ENCODE measurements at places on chromosomes 2 and 18.

- peak; percentile 20 for DNase-seq
Observed at GRCh38 chr18:36633961-36634412, 194.8 kb downstream of the TPGS2 start.

DNA sequence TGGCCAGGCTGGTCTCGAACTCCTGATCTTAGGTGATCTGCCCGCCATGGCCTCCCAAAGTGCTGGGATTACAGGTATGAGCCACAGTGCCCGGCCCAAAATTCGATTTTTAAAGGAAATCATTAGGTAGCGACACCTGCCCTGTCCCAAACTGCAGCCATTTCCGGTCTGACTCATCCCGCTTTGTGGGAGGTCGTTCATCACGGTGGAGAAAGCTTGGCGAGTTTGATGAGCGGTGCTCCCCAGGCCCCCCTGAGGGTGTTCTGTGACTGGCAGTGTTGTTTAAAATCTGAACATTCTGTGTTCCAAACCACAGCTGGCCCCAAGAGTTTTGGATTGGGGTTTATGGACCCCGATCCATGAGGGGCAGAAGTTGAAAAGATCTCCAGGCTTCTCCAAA lies 53.0 kb upstream of the GLI2 start:
- DNase-seq = peak; percentile 26

DNA sequence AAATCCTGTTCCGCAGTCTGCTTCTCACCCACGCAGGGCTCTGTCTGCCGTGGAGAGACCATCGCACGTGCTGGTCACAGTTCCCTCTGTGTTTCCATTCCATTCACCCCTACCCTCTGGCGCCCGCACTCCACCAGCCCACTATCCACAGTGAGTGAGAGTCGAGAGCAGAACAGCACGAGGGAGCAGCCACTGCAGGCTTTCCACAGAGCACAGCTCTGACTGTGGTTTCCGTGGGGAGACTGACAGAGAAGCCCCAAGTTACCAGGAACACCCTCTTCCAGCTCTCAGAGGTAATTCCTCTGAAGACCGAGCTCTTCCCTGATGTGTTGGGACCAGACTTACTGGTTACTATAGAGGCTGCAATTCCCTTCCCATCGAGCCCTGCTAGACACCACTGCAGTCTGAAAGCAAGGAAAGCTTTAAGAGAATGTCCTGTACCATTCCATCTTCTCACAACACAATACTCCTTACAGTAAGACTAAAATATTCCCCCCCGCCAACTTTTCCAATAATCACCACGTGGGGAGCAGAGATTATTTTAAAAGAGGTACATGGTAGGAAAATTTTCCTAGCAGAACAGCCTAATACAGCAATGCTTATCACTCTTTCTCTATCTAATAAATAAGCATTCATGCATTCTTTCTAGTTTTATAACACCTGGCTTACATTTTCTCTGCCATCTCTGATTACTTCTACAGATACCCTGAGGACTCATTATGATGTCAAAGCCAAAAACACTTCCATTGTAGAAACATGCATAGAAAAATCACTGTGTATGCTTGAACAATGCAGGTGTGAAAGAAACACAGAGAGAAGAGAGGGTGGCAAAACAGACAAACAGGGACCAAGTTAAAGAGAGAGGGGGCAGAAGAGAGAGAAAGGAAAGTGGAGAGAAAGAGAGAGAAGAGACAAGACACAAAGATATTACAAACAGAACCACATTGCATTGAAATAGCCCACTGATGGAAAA lies 4.7 kb downstream of the MYT1L start:
- no peak for DNase-seq

DNA sequence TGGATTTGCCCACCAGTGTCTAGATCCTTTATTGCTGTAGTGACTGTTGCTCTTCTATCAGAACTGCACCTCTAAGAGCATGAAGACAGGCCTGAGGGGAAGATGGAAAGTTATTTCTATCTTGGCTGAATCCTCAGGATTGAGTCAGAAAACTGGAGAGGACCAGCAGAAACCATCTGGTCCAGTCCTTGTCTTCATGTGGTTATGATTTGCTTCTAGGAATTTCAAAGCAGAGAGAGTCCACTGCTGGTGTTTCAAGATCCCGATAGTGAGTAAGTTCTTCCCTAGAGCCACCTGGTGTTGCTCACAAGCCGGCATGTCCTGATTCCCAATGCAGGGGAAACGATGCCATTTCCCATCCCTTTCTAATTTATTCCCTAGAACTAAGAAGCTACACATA lies 84.2 kb downstream of the NCKAP5 start:
- peak; percentile 28 for DNase-seq

- no peak for DNase-seq
Observed at GRCh38 chr2:180367815-180368214, 360.7 kb upstream of the CWC22 start.

- DNase-seq = peak; percentile 42
Observed at GRCh38 chr2:161077367-161078210, 82.6 kb upstream of the TANK start.

DNA sequence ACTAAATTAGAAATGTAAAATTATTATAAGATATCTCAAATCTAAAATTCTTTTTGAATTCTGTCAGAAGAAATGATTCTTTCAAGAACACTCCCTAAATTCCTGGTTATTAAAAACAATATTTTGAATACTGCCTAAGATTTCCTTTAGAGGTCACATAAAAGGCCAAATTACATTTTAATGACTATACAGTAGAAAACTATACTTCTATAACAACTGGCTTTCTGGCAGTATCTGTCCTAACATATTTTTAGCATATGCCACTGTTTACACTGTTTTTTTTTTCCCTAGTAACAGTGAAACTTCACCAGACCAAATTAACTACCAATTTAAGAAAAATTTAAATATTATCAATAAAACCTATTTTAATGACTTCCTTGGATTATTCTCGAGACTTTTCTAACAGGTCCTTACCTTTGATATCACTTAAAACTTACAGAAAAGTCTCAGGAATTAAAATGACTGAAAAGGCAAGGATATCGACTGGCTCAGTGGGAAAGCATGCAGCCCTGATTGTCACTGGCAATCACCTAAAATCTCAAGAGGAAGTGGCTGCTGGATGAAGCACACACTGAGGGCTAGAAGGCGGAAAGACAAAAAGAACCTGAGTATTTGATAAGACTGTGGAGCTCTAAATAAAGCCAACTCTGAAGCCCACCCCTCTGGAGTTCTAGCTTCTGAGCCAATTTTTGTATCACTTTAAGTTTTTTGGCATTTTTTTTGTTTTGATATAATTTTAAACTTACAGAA lies 59.6 kb downstream of the SPIRE1 start:
- DNase-seq = peak; percentile 80

DNA sequence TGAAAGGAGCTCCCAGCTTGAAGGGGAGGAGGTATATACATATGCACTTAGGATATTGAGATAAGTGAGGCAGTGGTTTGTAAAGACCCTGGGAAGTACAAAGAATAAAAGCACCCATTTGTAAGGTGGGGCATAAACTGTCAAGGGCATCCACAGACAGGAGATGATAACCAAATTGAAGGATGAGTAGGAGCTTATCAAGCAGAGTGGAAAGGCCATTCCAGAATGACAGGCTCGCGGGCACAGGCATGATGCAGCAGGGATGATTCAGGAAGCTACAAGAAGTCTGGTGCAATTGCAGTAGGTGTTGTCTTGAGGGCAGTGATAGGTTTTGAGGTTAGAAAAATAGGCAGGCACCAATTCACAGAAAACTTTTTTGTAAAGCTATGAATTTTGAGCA lies 504.8 kb downstream of the PIK3C3 start:
- no peak for DNase-seq

GRCh38 chr2:117523267-117523666 lies 291.2 kb upstream of the DDX18 start:
- no peak for DNase-seq

- DNase-seq = no peak
Observed at GRCh38 chr18:70291295-70291574, 2.4 kb downstream of the SOCS6 start.

DNA sequence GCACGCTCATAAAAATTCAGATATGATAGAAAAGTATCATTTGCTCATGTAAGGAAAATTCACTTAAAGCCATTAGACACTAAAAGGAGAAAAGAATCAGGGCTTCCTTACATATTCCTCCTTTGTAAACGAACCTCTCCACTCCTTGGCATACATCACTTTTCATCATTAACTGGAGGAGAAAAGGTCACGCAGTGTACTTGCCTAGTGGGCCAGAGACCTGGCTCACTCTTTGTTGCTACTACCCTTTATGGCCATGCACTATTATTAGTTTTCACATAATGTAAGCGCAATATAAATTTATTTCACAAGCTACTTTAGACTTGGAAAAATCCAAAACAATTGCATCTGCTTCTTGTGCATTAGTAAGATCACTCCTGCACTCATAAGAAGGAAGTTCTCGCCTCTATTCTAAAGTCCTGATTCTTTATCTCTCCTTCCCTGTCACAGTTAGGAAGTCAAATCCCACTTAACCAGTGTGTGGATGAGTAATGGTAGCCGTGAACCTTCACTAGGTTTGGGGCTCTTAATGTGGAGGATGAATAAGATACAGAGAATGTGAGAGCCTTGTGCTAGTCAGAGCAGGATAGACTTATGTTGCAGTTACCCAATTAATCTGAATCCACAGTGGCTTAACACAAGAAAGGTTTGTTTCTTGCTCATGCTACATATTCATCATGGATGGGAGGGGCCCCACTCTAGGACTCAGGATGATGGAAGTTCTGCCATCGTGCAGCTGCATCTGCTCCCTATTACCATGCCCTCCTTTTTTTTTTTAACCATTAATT lies 115.0 kb upstream of the GLS start:
- peak; percentile 94 for DNase-seq

DNA sequence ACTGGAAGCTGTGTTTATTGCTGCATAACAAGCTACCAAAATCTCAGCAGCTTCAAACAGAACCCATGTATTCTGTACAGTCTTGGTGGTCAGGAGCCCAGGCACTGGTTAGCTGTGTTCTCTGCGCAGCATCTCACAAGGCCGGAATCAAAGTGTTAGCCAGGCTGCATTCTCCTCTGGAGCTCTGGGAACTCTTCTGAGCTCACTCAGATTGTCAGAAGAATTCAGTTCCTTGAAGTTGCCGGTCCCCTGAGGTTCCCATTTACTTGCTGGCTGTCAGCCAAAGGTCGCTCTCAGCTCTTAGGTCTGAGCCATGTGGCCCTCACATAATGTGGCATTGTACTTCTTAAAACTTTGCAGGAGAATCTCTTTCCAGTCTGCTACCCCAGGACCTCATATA lies 123.6 kb upstream of the SMIM21 start:
- no peak for DNase-seq

GRCh38 chr2:64582774-64583340 lies 58.7 kb downstream of the AFTPH start:
- no peak for DNase-seq

DNA sequence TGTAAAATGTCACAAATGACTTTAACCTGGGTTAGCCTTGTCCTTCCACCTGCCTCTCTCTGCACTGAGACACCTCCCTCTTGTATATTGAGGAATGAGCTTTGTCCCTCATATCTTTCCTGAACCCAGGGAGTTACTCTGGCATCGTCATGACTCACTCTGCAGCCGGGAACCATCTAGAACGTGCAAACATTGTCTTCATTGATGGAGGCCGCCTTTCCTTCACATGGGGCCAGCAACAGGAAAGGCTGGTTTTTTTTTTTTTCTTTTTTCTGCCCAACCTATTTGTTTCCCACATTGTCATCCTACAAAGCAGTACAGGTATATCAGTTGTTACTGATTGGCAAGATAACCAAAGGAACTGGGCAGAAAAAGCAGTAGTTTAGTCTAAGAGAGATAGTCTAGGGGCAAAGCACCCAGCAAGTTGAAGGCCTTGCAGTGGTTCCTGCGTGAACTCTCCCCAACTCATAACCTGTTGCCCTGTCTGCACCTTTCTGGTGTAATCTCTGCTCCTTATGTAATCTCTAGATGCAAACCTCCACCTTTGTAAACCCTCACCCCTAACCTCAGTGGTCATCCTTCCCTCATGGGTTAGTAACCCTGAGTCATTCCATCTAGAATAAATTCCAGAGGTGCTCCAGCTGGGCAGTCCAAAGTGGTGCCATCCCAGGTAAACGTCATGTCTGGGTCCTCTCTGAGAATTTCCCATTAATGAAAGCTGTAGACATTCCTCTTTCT lies 38.3 kb downstream of the SLC40A1 start:
- no peak for DNase-seq

DNA sequence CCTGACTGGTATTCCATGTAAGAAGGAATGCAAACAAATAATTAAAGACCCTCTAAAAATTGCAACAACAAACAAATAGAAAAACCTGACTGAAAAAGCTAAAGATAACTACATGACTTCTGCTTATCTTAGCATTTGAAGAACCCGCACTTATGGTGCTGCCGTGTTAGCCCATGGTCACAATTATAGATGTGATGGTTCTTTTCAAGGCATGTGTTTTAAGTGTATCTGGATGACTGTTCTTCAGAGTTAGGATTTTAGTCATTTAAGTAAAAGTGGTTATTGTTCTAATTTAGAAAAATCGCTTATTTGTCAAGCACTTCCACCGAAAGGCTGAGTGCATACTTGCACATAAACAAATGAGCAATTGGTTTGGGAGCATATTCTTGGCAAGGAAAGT lies 77.3 kb downstream of the CPS1 start:
- DNase-seq = no peak

- DNase-seq = no peak
Observed at GRCh38 chr2:191197096-191197495, 46.3 kb upstream of the STAT4 start.

DNA sequence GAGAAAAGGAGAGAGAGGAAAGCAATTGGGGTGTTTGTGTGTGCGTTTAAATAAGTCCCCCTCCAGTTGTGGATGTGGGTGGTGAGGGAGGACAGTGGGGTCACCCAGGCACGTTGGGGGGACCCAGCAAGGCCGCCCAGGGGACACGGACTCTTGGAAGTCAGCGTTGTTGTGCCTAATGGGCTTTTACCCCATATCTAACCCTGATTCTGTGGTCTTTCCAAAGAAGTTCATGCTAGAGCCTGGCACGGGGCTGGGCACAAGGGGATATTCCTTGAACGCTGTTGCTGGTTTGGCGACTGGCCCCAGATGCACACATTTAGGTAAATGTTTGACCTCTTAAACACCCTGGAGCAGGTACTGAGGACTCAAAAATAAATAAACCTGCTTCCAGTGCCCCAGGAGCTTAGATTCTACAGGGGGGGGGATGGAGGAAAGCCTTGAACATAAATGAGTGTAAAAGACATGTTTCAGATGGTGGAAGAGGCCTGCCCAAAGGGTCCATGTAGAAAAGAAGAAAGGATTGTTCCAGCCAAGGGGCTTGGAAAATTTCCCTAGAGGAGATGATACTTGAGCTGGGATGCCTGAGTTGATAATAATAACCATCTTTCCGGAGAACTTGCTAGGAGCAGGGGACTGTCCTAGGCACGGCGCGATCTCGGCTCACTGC lies 97.7 kb upstream of the SIX3 start:
- DNase-seq = no peak
